ENCODE measurements at places on chromosomes 1 and 21.
A peak's percentile ranks its signal among the peaks of the same experiment; 100 is the strongest.

GRCh38 chr1:95953015-95953414 is 719.0 kb downstream of the RWDD3 start:
- DNase-seq: no peak

GRCh38 chr21:40386294-40386911 is 460.6 kb downstream of the DSCAM start:
- DNase-seq: no peak

DNA sequence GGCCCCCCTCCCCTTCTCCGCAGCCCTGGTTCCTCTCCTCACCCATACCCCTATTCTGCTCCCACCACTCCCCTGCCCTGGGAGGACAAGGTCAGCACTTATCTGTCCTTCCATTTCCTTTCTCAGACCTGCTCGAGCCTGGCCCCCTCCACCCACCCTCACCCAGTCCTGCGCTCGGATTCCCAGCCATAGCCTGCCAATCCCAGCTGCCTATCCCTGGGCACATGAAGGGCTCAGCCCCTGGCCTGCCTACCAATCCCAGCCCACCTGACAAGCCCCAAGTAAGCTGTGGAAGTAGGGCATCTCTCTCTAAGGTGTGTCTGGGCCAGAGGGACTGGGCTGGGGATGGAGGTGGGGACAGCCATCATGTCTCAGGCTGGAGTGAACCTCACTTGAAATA is 5.4 kb downstream of the BLACAT1 start:
- DNase-seq: no peak

- no peak for DNase-seq
Measured at GRCh38 chr1:168252204-168252733, 26.5 kb downstream of the SFT2D2 start.

GRCh38 chr1:167086033-167086432 is 4.1 kb downstream of the GPA33 start:
- no peak for DNase-seq

DNA sequence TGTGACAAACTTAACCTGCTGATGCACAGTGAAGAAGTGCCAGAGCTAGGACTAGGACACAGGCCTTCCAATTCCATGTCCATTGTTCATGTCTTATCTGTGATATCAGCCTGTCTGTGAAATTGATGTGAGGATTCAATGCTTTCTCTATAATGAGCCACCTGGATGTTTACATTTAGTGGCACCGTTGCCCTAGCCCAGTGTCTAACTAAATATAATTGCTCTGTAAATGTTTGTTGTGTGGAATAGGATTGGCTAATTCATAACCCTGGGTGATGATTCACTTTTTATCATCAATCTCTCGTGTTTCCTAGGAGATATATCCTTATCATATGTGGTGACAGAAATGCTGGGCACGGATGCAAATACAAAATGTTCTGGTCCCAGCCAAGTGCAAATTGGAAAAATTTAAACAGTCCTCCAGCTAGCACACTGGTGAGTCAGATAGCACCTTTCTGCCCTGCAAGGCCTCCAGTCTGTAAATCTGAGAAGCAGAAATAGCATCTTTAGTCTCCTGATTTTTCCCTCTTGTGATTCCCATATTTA is 46.9 kb upstream of the GNG12 start:
- no peak for DNase-seq

- no peak for DNase-seq
Measured at GRCh38 chr1:153793973-153794615, 18.9 kb downstream of the SLC27A3 start.

- DNase-seq: peak; percentile 47
Measured at GRCh38 chr1:168084396-168085231, 52.1 kb downstream of the GPR161 start.

GRCh38 chr1:107883562-107883961 is 81.4 kb downstream of the VAV3 start:
- DNase-seq: no peak

DNA sequence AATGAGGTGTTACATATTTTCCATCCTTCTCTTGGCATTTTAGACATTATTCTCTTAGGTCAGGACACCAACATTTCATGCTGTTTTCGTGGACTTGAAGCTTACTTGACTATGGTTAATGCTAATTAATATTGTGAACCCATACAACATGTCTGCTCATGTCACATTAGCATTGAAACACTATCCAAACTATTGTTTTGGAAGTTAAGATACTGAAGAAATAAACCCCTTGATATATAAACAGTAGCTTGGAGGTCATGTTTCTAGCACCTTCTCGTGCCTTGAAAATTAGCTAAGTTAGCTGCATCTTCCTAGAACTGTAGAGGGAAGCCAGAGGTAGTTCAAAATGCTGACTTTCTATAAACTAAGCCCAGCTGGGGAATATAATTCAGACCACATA is 288.8 kb downstream of the LTN1 start:
- no peak for DNase-seq

DNA sequence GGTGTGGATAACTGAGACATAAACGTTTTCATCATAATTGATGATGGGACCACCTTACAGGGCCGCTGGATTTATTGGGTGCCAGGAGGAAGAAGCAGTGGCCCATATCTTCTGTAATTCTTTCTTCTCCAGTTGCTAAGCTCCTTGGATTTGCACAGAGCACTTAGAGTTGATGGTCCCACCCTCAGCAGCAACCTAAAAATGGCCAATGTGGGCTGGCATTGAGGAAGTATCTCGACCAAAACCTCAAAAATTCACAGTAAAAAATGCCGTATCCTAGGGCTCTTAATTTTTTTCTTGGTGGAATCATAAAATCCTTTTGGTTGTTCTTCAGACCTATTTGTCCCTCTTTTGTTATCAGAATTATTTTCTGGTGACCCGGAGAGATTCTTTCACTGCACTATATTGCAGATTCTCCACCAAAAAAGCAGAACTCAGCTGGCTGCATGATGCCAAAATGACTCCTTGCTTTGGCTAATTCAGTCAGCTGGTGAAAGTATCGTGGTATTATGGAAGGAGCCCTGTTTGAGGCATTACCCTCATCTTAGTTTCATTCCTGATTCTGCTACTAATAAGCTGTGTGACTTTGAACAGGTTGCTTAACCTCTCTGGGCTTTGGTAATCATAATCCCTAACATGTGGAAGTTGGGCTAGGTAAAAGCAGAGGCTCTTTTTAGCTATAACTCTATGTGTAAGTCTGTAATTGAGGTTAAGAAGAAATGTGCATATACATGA is 27.6 kb downstream of the KIRREL1 start:
- DNase-seq: no peak

- no peak for DNase-seq
Measured at GRCh38 chr1:78843111-78843510, 163.4 kb downstream of the ADGRL4 start.

DNA sequence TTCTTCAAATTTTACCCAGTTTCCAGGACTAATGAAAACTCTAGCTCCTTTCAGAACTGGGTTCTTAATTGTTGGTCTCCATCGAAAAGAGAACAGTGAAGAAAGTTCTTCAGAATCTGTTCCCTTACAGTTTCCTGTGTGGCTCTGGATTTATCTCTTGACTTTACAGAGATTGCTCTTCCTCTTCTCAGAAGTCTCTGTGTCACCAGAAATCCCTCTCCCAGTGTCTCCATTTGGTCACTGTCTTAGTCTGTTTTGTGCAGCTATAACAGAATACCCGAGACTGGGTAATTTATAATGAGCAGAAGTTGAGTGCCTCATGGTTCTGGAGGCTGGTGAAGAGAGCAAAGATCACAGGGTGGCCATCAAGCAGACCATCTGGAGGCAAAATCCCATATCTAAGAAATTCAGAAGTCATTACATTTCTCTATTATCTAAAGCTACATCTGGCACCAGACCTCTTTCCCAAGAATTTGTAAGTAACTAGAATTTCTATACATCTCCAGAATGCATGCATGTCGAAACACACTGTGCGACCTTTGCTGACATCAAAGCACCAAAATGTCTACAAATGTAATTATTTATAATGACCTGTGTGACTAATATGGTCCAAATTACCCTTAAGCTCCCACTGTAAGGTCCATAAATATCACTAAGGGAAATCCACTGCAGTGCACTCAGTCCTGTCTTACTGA is 65.4 kb upstream of the KRTAP19-8 start:
- DNase-seq: no peak

- peak; percentile 33 for DNase-seq
Measured at GRCh38 chr1:153494976-153495535, 34.6 kb upstream of the S100A7 start.

DNA sequence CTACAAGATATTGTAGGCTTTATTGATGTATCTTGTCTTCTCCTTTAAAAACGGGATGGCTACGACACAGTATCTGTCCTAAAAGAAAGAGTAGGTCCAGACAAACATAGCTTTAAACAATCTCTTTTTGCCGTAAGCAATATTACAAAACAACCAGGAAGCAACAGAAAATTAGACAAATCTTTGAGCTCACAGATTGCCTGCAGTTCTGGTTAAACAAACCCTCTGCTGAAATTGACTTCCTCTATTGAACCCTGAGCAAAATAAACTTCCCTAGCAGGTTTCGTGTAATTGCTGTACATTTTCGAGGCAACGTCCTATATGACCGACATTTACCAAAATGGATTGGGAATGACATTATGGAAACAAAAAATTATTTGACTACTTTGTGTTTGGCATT is 50.6 kb downstream of the CHML start:
- no peak for DNase-seq

GRCh38 chr1:234866007-234866866 is 256.3 kb upstream of the IRF2BP2 start:
- DNase-seq: no peak

GRCh38 chr1:201183209-201183608 is 7.4 kb upstream of the IGFN1 start:
- no peak for DNase-seq

DNA sequence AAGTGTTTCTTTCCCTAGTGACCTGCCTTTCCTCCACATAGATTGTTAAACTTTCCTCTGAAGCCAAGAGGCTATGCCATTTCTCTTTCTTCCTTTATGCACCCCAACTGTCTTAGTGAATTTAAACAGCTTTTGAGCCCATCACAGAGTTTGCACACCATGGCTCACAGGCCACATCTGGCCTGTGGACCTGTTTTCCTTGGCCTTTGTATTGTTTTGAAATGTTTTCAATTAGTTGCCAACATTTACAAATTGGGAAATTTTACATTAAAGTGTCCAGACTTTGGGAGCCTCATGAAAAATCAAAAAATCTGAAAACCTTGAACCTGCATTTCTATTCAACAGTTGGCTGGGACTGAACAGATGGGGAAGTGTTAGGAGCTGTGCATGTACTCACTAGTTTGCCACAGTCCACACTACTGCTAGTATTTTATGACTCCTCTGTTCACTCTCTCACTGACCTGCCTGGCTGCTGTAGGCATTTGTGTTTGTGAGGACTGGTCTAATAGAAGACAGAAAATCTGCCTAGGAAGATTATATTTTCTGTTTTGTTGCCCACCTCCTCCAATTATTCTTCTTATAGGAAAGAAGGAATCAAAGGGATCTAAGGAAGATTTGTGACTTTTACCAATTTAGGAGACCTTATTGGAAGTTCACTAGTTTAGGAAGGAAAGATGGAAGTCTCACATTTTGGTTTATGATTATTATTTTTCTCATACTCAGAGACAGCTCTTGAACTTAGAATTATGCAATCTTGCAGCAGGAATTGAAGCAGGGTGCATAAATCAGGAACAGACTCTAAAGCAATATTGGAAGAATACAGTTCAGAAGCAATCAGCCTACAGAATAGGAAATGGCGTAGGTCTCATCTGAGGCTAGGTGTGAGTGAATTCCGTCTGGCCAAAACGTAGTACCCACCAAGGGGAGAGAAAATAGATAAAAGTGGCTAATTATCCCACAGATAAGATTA is 134.7 kb downstream of the HLX start:
- no peak for DNase-seq

- DNase-seq: no peak
Measured at GRCh38 chr1:77636864-77637263, 45.6 kb downstream of the ZZZ3 start.

DNA sequence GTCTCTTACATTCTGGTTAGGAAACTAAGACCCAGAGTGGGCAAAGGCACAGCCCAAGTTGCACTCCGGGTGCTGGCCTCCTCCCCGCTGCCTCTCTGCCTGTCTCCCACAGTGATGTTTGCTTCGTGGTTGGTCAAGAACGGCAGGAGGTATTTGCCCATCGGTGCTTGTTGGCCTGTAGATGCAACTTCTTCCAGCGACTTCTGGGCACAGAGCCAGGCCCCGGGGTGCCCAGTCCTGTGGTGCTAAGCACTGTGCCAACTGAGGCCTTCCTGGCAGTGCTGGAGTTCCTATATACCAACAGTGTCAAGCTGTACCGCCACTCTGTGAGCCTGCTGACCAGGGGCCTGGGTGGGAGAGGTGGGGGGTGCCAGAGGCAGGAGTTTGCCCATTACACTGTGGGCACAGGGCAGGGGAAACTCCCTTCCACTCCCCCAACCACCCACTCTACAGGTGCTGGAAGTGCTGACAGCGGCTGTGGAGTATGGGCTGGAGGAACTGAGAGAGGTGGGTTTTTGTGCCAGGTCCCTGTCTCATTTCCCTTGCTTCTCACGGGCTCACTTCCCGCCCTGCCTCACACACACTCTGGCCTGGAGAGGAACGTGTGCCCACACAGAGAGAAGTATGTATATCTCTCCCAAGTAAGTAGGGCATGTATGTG is 1.9 kb downstream of the BTBD19 start:
- DNase-seq: no peak

- no peak for DNase-seq
Measured at GRCh38 chr1:109379422-109379821, 18.3 kb downstream of the SORT1 start.
